ENCODE measurements at places on chromosomes 1 and 21.

GRCh38 chr1:205505791-205506190, 1.3 kb downstream of the CDK18 start:
- peak; percentile 76 for DNase-seq

GRCh38 chr1:15429701-15430149, 8.5 kb upstream of the CTRC start:
- peak; percentile 75 for DNase-seq

DNA sequence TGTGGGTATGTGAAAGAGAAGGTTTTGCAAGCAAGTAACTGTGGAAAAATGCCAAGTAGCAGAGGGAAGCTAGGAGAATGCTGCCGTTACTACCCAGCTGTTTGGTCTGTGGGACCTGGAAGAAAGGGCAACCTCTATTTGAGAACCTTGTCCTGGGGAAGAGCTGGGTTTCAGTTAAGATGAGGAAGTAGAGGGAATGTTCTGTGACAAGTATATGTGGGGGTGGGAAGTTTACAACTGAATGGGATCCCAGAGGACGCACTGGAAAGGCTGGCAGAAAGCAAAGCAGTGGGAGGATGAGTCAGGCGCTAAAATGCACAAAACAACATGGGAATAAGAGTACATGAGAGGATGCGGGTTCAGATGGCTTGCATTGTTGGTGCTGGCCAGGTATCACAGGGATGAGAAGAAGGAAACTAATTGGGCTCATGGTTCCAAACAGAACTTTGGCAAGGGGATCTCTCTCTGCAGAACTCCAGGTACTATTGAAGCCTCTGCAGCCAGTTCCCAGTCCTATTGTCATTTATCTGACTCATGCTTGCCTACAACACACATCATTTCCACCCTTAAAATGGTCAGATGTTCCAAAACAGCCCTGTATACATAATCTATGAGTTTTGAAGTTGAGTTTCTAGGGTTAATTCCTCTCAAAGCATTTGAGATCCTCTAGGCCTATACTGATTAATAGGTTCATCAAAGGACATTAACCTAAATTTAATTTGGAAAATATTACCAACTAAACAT, 88.5 kb upstream of the VAV3 start:
- DNase-seq: peak; percentile 40

DNA sequence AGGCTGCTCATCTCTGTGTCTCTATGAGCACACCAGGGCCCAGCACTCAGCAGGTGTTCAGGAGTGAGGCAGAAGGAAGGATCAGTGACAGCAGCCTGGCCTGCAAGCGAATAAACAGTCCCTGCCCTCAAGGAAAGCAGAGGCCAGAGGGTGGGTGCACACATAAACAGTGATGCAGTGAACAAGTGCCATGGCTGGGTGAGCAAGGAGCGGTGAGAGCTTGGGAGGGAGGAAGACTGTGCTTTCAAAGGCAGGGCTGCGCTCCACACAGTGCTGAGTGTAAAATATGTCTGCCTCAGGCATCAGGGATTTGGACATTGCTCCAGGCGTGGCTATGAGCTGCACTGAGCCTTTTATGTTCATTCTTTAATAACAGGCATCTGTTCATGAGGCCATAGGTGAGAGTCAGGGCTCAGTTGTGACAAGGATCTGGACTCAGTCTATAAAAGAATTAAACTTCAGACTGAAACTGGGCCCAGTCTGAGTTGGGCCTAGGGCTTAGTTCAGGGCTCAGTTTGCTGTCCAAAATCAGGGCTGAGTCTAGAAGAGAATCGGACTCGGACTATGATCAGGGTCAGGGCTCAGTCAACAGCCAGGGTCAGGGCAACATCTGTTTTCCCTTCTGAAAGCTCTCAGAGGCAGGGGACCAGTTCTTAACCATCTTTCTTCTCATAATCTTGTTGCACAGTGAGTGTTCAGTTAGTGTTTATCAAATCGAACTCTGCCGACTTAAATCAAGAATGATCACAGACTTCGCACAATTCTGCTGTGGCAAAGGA, 213.7 kb downstream of the FOXD2 start:
- DNase-seq: no peak

DNA sequence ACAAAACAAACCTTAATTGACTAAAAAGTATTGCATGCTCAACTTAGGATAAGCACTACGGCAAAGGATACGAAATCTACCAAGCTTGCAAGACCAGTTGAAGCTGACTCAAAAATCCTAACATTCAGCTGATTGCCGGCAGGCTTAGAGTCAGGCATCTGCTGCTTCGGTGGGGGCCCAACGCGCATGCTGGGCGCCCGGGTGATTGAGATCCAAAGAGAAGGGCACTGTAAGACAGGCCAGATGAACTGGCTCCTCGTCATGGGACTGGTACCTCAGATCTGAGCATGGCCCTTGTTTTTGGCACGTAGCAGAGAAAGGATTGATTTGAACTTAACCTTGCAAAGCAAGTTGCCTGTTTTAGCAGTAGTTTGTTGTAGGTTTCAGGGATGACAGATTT, 86.6 kb downstream of the PRDM2 start:
- DNase-seq: no peak

- DNase-seq: no peak
Measured at GRCh38 chr1:46184920-46185658, 8.8 kb upstream of the P3R3URF start.

DNA sequence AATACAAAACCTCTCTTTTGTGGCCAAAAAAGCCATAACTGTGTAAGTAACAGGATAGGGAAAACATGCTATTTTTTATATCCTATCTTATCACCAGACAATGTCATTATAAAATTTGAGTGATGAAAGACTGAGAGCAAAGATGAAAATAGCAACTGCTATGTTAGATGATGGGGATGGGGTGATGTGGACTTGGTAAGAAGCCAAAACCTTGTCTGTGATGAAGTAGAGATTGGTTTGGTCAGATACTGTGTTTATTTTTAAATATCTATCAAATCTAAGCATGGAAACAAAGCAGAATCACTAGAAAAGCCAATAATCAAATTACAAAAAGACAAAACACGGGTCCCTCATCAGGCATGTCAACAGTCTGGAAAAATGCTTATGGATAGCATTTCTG, 631.1 kb upstream of the NR5A2 start:
- no peak for DNase-seq

- DNase-seq: peak; percentile 95
Measured at GRCh38 chr1:159924791-159925718, at the start of gene TAGLN2. TSS of gene TAGLN2 (minus strand) at chr1:159925507. CDS start at chr1:159920509, 4,998 bp downstream.
